ENCODE measurements at places on chromosomes 7 and 10.

GRCh38 chr7:5528071-5528814 is 104.6 kb upstream of the TNRC18 start:
- DNase-seq: peak; percentile 71

GRCh38 chr7:93923942-93924341 is 2.4 kb downstream of the GNG11 start:
- peak; percentile 36 for DNase-seq

DNA sequence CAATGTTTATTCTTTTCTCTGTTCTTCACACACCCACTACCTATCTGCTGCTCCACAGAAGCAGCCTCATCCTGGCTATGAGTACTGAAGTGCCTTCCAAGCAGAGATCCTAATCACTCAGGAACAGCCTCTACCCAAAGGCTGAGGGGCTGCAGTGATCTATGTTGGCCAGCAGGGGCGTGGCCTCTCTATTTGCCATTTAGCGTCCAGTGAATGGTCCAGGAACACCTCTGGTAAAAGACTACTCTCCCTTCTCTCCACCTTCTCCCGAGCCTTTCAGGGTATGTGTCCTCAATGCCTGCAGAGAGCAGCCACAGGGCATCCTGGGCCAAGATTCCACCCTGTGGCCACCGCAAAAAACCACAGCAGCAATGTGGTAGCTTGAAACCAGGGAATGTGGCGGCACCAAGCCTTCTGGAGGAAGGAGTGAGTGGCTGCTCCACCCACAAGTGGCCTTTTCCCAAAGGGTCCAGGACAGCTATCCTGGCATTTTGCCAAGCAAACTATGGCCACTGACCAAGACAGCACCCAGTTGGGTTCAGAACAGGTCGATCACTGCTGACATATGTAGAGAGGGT is 70.9 kb downstream of the SYPL1 start:
- DNase-seq: peak; percentile 39

- no peak for DNase-seq
Measured at GRCh38 chr10:49257154-49257553, 41.8 kb upstream of the C10orf71 start.

GRCh38 chr10:78255796-78256638 is 222.4 kb downstream of the RPS24 start:
- DNase-seq: peak; percentile 99

- no peak for DNase-seq
Measured at GRCh38 chr7:157962458-157963306, 624.9 kb downstream of the PTPRN2 start.

DNA sequence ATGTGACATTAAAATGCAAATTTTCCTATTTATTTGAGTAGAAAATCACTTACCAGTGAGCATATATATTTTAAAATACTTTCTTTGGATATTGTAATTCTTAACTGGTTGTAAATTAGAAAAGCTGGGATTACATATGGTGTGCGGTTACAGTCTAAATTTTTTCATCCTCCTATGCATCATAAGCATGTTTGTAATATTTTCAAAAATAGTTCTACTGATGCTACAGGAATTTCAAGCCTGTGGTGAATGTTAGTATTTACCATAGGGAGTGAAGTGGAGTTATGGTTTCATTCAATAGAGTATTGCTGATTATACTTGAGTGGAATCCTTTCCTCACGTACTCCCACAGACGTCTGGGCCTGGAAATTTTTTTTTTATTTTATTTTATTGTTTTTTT is 34.6 kb upstream of the ST7 start:
- DNase-seq: peak; percentile 3

All from HFFc6 (cell line).